Activated CD4-positive, alpha-beta memory T cell treated with anti-CD3 and anti-CD28 coated beads for 36 hours (primary cell): ENCODE measurements at places on chromosomes 12 and 14. TPM values are rescaled to one million over a fixed set of nuclear protein-coding genes. Genes with fewer than 3 reads are reported as not detected.

The KRT1 gene
- total RNA-seq, result not detected

The PRR4 gene
- not detected for total RNA-seq

The KRT78 gene
- total RNA-seq, result not detected

The RFX4 gene
- not detected for total RNA-seq

The GPR65 gene
- 13.4 TPM for total RNA-seq

The ALDH1L2 gene
- 4.3 TPM for total RNA-seq

The CDKN3 gene
- total RNA-seq, result 99.2 TPM

The ACVRL1 gene
- total RNA-seq, result not detected

The JPH4 gene
- total RNA-seq, result 0.12 TPM

The SMAGP gene
- 0.55 TPM for total RNA-seq

The CLEC6A gene
- total RNA-seq, result not detected

The PELI2 gene
- 6.4 TPM for total RNA-seq

The APOF gene
- total RNA-seq, result not detected

The KRT2 gene
- not detected for total RNA-seq

The OAS3 gene
- 34.6 TPM for total RNA-seq

The SLC5A8 gene
- not detected for total RNA-seq

The CD4 gene
- 290 TPM for total RNA-seq

The SLC7A7 gene
- total RNA-seq, result 0.34 TPM

The TAPBPL gene
- 35.0 TPM for total RNA-seq
